ENCODE measurements at places on chromosomes 12 and 14. TPM values are rescaled to one million over a fixed set of nuclear protein-coding genes. Genes with fewer than 3 reads are reported as not detected.

DNA sequence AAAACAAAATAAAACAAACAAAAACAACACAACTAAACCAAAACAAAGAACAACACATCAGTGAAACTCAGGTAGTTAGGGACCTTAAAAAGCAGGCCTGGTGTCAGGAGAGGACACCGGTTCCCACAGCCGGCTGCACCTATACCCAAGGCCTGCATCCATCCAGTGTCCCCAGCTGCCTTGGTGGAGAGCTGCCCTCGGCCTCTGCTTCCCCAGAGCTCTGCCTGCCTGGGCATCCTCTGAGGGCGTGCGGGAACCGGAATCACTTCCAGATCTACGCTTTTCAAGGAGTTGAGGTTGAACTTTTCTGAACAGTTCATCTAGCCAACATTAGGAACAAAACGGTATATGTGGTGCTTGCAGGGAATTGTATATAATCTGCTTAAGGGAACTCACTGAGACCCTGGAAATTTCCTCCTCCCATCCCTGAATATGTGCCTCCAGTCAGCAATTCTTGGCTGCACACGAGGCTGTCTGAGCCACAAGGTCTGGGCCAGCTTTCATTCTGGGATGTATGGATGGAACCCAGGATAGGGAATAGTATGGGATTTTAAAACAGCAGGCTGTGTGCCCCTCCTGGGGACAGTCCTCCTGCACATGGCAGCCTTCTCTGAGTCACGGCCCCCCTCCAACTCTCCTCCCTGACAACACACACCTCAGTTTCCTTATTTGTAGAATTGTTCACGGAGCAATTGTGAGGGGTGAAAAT, 319.0 kb upstream of the RTL1 start:
- DNase-seq: no peak
- H3K27ac ChIP-seq: no peak overlapping the region
- no peak overlapping the region for H3K4me3 ChIP-seq
- no peaks in the 10 kb centered on the region for H3K4me1 ChIP-seq
- H3K27me3 ChIP-seq: peaks cover 22% of the 10 kb centered on the region

- no peak overlapping the region for H3K27ac ChIP-seq
- H3K4me1 ChIP-seq: peaks cover 4% of the 10 kb centered on the region
- peak overlapping the region; percentile 82 for H3K4me3 ChIP-seq
Observed at GRCh38 chr14:45251912-45252311, 1.1 kb downstream of the MIS18BP1 start.

GRCh38 chr12:119682639-119683252, 14.8 kb downstream of the PRKAB1 start:
- H3K36me3 ChIP-seq: peaks cover 37% of the 10 kb centered on the region
- H3K4me1 ChIP-seq: no peaks in the 10 kb centered on the region
- DNase-seq: no peak
- H3K27me3 ChIP-seq: no peaks in the 10 kb centered on the region

DNA sequence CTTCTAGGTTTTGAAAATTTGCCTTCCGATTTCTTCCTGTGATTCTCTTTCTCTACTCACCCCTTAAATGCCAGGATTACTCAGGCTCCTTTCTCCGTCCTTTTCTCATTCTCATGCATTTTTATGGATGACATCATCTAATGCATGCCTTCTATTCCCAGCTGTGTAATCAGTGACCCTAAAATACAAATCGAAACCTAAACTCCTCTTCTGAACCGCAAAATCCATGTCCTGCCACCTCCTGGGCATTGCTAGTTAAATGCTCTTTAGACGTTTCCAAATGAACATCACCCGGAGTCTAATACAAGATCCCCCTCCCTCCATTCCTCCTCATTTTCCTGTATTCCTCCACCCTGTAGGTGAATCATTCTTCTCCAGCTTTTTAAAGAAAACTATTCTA, 1703.1 kb upstream of the FLRT2 start:
- peaks cover 2% of the 10 kb centered on the region for H3K4me1 ChIP-seq
- no peak overlapping the region for H3K4me3 ChIP-seq
- H3K36me3 ChIP-seq: no peaks in the 10 kb centered on the region

DNA sequence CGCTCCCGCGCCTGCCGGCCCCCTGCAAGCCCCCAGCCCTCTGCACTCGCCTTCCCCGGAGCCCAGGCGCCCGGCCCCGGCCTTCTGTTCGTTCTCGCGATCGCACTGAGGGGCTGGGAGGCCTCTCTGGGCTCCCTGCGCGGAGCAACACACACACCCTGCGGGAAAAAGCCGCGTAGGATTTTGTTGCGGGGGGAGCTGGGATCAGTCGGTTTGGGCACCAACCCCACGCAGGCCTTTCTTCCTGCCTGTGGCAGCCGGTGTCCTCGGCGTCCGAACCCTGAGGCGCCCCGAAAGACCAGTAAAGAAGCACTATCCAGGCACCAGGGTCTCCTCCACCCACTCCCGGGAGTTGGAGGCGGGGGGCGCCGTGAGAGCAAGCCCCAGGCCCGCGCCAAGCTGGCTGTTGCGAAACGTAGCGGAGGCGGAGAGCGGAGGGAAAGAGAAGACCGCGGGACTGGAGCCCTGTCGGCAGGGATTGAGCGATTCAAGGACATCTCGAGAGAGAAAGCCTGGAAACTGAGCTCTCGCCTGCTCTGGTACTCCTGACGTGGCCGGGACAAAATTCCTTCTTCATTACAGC, 1.9 kb upstream of the HOXC5 start:
- peak; percentile 19 for DNase-seq
- no peaks in the 10 kb centered on the region for H3K36me3 ChIP-seq
- no peaks in the 10 kb centered on the region for H3K4me1 ChIP-seq
- no peak overlapping the region for H3K27ac ChIP-seq
- no peak overlapping the region for H3K4me3 ChIP-seq
- peaks cover 86% of the 10 kb centered on the region for H3K27me3 ChIP-seq

DNA sequence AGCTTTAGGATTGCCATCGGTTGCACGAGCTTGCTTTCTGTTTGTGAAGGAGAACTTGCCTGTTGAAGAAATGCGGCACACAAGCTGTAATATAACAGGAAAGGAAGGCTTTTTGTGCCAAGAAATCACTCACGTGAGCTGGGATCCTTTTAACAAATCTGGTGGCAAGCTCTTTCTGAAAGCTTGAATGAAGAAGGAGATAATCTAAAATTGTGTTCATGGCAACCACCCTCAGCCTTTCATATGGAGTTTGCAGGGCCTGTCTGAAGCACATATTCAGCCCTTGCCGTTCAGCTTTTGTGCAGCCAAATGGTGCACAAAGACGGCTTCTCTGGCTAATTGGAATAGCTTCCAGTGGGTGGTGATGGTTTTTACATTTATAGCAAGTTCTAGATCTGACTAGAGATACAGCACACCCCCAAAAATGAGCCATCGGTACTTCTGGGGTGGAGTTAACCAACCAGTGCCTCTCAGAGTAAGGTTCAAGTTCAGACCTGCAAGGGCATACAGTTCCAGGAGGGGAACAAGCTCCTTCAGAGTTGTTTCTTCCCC, 107.4 kb downstream of the AEBP2 start:
- peak overlapping the region; percentile 98 for H3K27ac ChIP-seq
- H3K4me1 ChIP-seq: peaks cover 14% of the 10 kb centered on the region
- peak; percentile 54 for DNase-seq
- no peaks in the 10 kb centered on the region for H3K36me3 ChIP-seq
- no peaks in the 10 kb centered on the region for H3K27me3 ChIP-seq

- H3K4me3 ChIP-seq: no peak overlapping the region
- DNase-seq: no peak
- no peak overlapping the region for H3K27ac ChIP-seq
Observed at GRCh38 chr12:4856596-4856995, 53.1 kb upstream of the KCNA1 start.

DNA sequence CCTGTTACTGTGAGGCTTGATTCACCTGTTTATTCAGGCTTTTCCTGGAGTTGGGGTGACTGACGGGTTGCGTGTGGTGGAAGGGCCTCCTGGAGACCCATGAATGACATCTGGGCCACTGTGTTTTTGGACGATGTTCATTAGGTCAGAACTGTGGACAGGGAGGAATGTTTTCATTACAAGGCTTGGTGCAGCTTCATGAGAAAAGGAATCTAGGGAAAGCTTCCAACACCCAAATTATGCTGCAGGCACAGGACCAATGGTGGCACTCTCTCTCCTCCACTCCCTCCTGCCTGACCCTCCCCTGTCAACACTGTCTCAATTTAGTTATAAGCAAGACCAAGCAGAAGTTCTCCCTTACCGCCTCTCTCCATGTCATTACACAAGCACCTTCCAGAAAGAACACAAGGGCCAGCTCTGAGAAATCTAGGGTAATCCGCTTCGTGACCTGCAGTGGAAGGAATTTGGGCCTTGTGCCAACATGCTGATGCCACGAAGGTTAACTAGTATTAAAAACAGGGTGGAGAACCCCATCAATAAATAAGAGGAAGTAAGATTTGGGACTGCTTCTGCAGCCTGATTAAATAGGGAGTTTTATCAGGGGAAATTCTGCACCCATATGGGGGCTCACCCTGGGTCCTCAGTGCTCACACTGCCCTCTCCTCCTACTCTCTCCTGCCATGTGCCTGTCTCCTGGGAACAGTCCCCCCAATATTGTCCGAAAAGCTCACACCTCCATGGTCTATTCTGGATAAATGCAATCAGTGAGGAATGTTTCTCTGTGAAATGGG, 200.3 kb downstream of the KTN1 start:
- peak; percentile 33 for DNase-seq
- H3K4me3 ChIP-seq: no peak overlapping the region
- H3K36me3 ChIP-seq: no peaks in the 10 kb centered on the region
- no peak overlapping the region for H3K27ac ChIP-seq
- peaks cover 6% of the 10 kb centered on the region for H3K4me1 ChIP-seq
- H3K27me3 ChIP-seq: peaks cover 2% of the 10 kb centered on the region

DNA sequence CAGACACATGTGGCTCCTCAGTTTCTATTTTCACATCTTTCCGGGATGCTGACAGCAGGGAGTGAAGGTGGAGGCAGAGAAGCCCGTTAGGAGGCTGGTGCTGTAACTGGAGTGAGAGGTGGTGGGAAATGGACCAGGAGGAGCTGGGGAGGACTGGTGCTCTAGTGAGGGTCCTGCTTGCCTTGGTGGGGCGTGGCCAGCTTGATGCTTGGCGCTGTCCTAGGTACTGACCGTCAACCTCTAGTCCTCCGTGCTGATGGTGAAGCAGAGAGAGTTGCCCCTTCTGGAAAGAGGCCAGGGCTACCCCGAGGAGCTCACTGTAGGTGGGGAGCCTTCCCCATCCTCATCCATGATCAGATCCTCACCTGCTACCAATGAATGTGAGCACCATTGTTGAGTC, 1.4 kb downstream of the TRMT61A start:
- H3K4me3 ChIP-seq: no peak overlapping the region
- peak; percentile 13 for DNase-seq
- peaks cover 11% of the 10 kb centered on the region for H3K36me3 ChIP-seq
- no peak overlapping the region for H3K27ac ChIP-seq
- H3K27me3 ChIP-seq: no peaks in the 10 kb centered on the region

- H3K4me1 ChIP-seq: peaks cover 5% of the 10 kb centered on the region
- no peak overlapping the region for H3K27ac ChIP-seq
- H3K4me3 ChIP-seq: no peak overlapping the region
- no peaks in the 10 kb centered on the region for H3K27me3 ChIP-seq
- no peak for DNase-seq
Observed at GRCh38 chr14:105334383-105335230, 20.1 kb downstream of the PACS2 start.

DNA sequence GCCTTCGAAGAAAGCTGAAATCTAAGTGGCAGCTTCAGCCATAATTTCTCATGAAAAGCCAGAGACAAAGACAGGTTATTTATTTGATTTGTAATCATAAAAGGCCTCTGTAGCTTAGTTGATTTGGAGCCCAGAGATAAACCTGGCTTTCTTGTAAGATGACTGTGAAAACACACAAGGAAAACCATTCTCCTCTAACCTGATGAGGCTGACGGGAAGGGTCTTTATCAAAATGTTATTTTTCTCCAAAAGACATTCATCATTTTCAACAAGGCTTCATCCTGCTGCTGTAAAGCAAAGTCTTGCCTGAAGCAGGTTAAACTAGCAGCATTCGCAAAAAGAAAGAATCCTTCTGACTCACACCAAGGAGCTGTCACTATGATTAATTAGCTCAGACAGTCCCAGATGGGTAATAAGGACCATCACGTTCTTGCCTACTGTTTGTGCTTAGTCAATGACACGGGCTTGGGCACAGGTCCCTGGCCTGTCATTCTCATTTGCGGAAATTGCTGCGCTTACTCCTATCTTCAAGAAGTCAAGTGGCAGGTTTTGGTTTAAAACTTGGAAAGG, 286.6 kb downstream of the C12orf75 start:
- H3K27ac ChIP-seq: no peak overlapping the region
- H3K4me1 ChIP-seq: no peaks in the 10 kb centered on the region
- H3K36me3 ChIP-seq: no peaks in the 10 kb centered on the region
- DNase-seq: no peak
- H3K4me3 ChIP-seq: no peak overlapping the region

DNA sequence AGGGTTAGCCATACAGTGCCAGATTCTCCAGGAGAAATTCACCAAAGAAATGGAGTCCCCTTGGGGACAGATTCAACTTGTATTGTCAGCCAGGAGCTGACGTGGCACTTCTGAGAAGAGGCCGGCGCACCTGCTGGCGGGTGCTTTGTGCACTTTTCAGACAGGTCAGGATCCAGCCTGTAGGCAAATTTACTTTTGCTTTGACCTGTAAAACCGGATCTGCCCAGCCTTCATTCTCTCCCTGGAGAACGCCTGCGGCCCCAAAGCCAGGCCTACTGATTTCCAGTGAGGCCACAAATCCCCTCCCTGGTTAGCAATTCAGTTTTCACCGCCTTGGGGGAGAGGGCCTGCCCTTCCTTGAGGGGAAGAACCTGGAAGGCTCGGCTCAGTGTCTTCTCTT, 17.4 kb downstream of the P2RX4 start:
- no peak for DNase-seq
- H3K36me3 ChIP-seq: peaks cover 4% of the 10 kb centered on the region
- H3K4me3 ChIP-seq: no peak overlapping the region
- H3K4me1 ChIP-seq: no peaks in the 10 kb centered on the region
- H3K27ac ChIP-seq: no peak overlapping the region

DNA sequence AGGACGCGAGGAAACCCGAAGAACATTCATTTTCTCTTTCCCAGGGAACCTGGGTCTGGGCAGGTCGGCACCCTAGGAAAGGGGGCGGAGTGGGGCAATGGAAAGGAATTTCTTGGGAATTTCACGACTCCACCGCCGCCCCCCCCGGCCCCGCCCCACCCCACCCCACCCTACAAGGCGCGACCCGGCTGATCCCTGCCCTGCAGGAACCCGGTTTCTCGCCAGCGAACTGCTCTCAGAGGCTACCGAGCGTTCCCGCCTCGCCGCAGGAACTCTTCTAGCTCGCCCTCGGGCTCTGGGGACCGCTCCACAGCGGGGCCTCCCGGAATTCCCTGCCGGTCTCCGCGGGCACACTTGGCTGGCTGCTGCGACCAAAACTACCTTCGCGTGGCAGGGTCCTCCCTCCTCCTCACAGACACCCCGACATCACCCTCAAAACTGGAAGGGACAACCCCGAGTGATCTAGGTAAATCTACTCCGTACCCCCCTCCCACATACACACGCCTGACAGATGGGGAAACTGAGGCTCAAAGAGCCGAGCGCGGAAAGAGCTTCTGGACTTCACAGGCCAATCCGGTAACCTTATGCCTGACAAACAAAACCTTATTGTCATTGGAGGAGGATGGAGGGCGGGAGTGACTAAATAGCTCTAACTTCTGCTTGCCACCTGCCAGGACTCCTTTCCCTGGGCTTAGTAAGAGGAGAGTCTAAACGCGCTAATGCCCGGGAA, 785 bp upstream of the ACTN1 start:
- H3K27me3 ChIP-seq: no peaks in the 10 kb centered on the region
- H3K4me1 ChIP-seq: peaks cover 39% of the 10 kb centered on the region
- peak overlapping the region; percentile 96 for H3K27ac ChIP-seq
- DNase-seq: peak; percentile 63
- peaks cover 19% of the 10 kb centered on the region for H3K36me3 ChIP-seq

GRCh38 chr12:6928022-6928702, 403 bp downstream of the ATN1 start:
- H3K36me3 ChIP-seq: peaks cover 7% of the 10 kb centered on the region
- peaks cover 26% of the 10 kb centered on the region for H3K4me1 ChIP-seq

Gene CDH24
- 30.0 TPM for polyA plus RNA-seq

Gene FBRSL1
- polyA plus RNA-seq: 10.8 TPM
